Anterior cingulate cortex (tissue), 58 donors: ENCODE measurements at places on chromosomes 11 and 22.

DNA sequence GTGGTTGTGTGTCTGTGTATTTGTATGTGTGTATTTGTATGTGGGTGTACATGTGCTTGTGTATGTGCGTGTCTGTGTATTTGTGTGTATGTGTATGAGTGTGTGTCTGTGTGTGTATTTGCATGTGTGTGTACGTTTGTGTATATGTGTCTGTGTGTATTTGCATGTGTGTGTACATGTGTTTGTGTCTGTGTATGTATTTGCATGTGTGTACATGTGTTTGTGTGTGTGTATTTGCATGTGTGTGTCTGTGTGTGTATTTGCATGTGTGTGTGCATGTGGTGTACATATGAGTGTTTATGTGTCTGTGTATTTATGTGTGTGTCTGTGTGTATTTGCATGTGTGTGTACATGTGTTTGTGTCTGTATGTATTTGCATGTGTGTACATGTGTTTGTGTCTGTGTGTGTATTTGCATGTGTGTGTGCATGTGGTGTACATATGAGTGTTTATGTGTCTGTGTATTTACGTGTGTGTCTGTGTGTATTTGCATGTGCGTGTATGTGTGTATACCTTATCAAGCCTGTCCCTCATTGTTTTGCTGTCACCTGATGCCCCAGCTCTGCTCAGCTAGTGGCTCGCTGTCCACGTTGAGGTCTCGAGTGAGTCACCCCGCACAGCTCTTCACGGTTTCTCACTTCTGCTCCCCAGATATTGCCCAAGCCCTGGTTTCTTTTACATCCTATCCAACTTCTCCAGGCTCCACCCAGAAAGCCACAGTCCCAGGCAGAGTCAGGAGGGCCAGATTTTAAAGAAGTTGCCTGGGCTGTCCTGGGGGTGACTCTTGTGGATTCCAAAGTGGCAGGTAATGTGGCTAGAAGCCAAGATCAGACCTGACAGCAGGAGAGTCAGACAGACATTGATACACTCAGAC, 15.2 kb downstream of the MB start:
- DNase-seq: no peak

GRCh38 chr22:46894081-46894671, 131.7 kb downstream of the TBC1D22A start:
- DNase-seq: no peak

DNA sequence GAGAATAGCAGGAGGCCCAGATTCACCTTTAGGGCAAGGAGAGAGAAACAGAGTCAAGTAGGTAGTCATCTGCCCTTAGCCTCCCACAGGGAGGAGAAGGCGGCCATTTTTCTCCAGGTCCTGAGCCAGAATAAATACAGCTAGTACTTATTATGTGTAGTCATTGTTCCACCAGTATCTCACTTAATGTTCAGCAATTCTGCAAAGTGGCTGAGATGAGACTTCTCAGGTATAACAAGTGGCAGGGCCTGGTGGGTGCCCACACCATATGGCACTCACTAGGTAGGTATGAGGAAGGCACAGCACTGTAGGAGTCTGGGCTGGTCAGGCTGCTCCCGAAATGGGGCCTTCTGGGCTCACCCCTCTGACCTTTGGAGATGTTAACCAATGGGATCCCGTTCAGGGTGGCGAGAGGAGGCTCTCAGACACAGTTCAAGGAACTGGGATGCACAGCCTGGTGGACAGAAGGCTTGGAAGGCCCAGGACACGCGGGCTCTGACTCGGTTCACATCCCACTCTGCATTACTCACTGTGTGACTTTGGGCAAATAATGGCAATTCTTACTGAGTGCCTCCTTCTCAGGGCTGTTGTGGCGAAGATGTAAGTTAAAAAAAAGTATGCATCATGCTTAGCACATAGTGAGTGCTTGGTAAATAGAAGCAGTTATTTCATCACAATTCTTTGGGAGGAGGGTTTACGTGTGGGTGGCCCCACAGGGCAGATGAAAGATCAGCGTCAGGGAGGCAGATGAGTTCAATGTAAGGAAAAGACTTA, 25.1 kb downstream of the RTN4RL2 start:
- no peak for DNase-seq

- DNase-seq: no peak
Observed at GRCh38 chr11:36376009-36376887, 80.2 kb downstream of the PRR5L start.

DNA sequence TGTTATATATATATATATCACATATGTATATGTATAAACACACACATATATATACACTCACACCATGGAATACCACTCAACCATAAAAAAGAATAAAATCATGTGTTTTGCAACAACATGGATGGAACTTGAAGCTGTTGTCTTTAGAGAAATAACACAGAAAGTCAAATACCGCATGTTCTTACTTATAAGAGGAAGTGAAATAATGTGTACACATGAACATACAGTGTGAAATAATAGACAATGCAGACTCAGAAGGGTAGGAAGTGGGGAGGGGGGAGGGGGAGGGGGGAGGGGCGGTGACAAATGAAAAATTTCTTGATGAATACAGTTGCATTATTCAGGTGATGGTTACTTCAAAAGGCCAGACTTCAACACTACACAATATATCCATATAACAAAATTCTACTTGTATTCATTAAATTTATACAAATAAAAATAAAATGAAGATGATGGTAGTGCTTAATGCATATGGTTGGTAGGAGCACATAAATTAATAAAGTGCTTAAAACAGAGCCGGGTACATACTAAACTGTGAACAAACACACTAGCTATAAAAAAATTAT, 5.8 kb upstream of the OR5B2 start:
- DNase-seq: no peak
